ENCODE measurements at places on chromosomes 1 and 21.
A peak's percentile ranks its signal among the peaks of the same experiment; 100 is the strongest.

GRCh38 chr1:6000444-6001288, 8.4 kb upstream of the NPHP4 start:
- DNase-seq, result no peak

DNA sequence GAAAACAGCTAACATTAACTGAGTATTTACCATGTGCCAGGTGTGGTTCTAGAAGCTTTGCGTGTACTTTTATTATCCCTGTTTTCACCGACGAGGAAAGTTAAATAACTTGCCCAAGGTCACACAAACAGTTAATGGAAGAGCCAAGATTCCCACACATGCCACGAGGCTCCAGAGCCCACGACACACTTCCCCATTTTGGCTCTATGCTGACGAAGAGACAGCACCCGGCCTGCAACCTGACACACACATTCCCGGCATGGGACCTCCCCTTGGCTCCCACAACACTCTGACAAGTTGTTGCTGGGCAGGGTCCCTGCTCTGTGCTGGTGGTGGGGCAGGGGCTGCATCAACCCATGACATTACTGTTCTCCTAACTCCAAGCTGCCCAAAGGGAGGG, 52.8 kb downstream of the RAP1GAP start:
- DNase-seq, result no peak

DNA sequence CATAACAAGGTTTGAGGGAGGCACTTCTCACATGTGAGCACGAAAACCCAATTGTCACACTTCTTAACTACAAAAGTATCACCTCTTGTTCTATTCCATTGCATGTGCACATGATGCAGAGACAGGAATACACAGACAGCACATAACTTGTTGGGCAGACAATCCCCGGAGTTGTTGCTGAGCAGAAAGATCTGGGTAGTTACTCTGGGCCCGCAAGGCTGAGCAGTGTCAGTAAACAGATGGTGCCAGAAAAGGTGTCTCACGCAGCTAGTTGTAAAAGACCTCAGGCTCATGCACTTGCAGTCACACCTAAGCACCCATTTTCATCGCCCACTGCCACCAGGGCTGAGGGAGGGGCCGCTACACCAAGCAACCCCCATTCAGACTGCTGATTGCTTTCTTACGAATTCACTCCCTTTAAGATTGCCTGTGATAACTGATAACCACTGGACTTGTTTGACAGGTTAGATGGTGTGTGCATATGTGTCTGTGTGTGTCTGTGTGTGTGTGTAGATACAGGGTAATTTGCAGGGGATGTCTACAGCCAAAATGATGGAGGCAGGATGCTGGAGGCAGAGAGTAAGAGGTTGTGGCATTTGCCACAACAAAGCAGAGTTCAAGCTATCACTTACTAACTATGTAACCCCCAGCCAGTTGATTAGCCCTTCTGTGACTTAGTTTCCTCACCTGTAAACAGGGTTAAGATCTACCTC, 4.2 kb downstream of the LGR6 start:
- DNase-seq, result no peak

GRCh38 chr1:203129501-203130231, 2.1 kb downstream of the ADORA1 start:
- DNase-seq, result peak; percentile 58

DNA sequence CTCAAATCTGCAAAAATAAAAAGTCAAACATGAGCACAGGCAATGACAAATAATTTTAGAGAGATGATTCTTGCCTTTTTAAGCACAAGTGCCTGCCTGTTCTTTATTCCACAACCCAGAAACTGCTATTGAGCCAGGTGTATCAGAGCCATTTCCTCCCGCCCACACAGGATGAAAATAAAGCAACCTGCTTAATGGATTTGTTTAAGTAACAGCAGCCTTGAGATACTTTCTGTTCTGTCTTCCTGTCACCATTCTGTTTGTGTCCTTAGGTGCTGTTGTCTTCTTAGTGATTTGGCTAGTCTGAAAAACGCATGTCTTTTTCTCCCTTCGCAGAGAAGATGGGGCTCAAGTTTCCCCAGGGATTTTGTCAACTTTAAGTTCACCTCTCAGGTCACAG, 11.4 kb downstream of the RPE65 start:
- DNase-seq, result no peak

DNA sequence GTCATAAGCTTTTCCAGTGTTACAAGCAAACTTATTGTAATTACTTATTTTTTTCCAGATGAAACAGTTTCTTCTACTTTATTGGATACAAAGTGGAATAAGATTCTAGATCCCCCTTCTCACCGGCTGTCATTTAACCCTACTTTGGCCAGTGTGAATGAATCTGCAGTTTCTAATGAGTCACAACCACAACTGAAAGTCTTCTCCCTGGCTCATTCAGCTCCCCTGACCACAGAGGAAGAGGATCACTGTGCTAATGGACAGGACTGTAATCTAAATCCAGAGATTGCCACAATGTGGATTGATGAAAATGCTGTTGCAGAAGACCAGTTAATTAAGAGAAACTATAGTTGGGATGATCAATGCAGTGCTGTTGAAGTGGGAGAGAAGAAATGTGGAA, 95.5 kb downstream of the ZFYVE9 start:
- no peak for DNase-seq

DNA sequence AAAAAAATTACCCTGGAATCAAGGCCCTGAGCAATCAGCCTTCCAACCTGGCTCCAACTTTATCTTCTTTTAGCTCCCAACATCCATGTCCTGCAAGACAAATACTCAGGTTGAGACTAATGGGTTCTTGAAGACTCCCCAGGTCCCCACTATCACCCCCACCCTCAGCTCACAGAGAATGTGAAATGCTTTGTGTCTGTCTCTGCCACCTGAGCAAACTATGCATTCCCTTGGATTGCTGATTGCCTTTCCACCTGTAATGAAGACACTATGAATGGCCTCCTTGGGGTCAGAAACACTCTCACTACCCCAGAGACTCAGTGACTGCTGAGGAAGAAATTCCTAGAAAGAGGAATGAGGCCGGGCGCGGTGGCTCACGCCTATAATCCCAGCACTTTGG, 121.2 kb upstream of the GALNT2 start:
- no peak for DNase-seq

DNA sequence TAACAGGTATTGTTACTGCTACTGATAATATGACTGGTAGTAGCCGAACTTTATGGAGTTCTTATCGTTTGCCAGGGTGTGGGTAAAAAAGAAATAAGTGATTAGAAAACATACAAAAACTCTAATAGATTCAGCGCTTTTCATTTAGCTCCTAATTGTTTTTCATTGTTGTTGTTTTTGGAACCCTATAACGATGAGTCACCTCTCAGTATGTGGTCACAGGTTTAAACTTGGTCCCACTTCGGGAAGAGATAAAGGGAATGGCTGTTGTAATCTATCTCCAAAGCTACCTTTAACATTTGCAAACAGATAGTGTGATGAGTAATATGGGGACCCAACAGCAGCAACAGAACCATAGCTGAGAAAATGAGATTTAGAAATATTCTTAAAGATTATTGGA, 62.7 kb upstream of the BCL10 start:
- DNase-seq, result no peak

DNA sequence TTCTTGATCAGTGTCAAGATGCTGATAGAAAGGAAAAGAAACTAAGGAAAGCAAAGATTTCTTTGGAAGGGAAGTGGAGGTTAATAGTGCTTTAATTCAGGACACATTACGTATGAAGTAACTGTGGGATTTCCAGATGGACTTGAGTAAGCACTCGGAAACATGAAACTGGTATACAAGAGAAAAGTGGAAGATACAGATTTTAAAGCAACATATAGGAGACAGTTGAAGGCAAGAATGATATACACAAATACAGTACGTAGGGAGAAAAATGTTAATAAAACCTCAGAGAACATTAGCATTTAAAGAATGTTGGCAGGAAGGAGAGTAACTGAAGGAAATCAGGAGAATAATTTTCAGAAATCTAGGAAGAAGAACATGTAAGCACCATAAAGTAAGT, 730.9 kb upstream of the ADGRL2 start:
- no peak for DNase-seq

DNA sequence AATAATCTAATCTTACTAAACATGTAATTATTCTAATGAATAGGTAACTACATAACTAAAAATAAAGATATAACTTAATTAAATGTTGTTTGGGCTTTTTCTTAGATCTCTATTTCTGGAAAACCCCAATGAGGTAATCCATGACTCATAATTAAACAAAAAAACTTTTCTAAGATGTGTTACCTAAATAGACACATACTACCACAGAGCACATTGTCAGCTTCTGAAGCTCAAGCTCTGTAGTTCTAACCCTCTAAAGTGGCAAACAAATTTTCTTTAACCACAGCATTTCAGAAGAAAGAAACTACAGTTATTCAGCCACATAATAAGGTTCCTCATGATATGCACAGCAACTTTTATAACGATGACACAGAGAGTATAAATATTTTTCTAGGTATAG, 4.2 kb downstream of the OR6K3 start:
- no peak for DNase-seq

GRCh38 chr1:86430376-86430775, 6.4 kb downstream of the CLCA2 start:
- DNase-seq, result no peak

GRCh38 chr1:223486366-223486765, 93.2 kb downstream of the CCDC185 start:
- DNase-seq, result no peak

GRCh38 chr1:97332716-97333115, 588.1 kb downstream of the DPYD start:
- no peak for DNase-seq

Measured in hypothalamus (tissue), 51 donors.